ENCODE measurements at places on chromosomes 2 and 18.

- no peak for DNase-seq
Observed at GRCh38 chr2:42907835-42908234, 115.5 kb upstream of the HAAO start.

DNA sequence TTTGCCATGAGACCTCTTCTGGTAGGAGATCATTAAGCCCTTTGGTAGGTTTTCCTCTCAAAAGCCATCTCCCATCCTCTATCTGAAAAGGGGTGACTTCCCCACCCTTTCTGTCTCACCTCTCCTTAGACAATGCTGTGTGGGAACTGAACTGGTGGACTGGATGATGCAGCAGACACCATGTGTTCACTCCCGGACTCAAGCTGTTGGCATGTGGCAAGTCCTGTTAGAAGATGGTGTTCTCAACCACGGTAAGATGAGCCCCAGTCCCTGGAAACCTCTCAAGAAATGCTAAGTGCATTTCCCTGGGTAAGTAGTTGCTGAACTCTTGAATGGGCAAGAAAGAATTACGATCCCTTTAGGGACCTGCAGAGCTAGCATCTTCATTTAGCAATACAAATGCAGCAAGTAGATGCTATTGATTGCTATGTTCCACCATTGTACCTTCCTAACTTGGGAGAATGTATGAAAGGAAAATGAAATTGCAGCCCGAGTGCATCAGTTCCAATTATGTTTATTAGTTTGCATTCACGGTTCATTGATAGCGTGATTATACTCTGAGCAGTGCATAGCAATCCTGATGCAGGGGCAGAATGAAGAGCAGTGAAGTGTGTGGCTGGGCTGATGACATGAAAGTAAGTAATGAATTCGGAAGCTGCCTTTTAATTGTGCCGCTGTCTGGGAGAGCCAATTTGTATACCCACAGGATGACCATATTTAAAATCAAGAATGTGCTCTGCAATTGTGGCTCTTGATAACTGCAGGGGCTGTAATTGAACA is 110.0 kb upstream of the MAP3K20 start:
- peak; percentile 35 for DNase-seq

DNA sequence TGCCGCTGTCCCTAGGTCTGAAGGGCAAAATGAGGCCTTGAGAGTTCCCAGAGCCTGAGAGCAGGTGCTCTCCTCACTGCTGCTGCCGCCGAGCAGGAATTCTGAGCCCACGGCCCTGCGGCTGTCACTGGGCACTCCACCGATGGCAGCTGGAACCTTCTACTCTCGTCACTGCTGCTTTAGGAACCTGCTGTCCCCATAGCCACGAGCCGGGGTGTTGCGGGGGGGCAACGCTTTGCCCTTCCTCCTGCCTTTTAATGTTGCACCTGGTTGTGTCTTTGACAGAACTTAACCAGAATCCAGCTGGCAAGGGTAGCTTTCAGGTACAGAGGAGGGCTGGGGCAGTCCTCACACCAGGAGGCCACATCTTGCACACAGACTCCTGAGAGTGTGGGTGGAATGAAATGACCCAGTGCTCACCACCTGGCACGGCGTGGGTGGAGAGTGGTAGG is 32.3 kb downstream of the NCK2 start:
- DNase-seq, result no peak

GRCh38 chr2:205684871-205685313 is 2.6 kb downstream of the NRP2 start:
- peak; percentile 31 for DNase-seq

DNA sequence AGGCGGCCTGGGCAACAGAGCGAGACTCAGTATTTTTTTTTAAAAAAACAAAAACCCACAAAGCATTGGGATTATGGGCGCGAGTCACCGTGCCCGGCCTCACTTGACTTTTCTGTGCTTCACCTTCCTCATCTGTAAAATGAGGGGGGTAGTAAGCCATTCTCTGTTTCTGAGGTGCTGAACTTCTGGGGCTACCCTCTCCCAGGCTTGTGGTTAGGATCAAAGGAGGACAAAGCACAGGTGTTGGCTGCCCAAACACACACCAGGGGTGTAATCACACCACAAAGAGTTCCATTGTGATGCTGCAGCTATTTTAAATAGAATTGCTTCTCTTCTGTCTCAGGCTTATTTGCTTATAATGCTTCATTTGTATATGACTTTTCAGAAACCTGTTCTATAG is 35.8 kb upstream of the INHBB start:
- peak; percentile 90 for DNase-seq

DNA sequence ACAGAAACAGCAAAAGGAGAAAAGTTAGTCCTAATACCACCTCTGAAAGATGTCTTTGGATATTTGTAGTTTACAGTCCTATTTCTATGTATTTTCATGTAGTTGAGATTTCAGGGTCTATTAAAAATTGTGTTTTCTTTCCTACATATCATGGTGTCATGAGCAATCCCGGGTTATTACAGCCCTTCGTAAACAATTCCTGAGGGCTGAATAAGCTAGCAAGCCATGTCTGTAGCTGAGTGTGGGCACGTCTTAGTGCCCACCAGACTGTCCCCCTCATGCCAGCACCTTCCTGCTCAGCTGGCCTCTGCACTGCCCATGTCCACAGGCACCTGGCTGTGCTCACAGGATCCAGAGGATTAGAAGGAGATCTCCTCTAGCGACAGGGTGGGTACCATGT is 60.6 kb downstream of the CTIF start:
- DNase-seq, result no peak
